ENCODE measurements at places on chromosomes 3 and 15. TPM values are rescaled to one million over a fixed set of nuclear protein-coding genes. Genes with fewer than 3 reads are reported as not detected.

- DNase-seq: no peak
Observed at GRCh38 chr3:16873872-16874271, 10.9 kb upstream of the PLCL2 start.

DNA sequence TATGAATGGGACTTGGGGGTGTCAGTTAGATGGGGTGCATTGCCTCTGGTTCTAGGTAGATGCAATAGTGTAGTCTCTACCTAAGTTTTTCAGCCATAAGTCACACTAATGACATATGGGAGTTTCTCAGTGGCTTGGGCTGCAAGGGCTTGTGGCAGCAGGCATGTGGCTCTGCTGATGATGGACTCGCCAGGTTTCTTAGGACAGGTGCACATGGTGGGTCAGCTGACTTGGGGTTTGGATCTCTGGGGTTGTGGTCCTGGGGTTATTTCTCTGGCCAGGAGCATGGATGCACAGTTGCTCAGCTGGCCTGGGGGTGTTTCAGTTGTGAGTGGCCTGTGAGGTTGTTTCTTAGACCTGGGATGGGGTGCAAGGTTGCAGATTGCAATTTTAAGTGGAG is 120.0 kb upstream of the DCBLD2 start:
- DNase-seq: no peak

- no peak for DNase-seq
Observed at GRCh38 chr3:162760789-162761188, 1264.2 kb downstream of the OTOL1 start.

- no peak for DNase-seq
Observed at GRCh38 chr15:74428970-74429780, 4.6 kb downstream of the SEMA7A start.

- DNase-seq: no peak
Observed at GRCh38 chr15:62821384-62822131, 221.0 kb upstream of the TPM1 start.

GRCh38 chr3:12586403-12586802 is 29.5 kb downstream of the MKRN2 start:
- no peak for DNase-seq

DNA sequence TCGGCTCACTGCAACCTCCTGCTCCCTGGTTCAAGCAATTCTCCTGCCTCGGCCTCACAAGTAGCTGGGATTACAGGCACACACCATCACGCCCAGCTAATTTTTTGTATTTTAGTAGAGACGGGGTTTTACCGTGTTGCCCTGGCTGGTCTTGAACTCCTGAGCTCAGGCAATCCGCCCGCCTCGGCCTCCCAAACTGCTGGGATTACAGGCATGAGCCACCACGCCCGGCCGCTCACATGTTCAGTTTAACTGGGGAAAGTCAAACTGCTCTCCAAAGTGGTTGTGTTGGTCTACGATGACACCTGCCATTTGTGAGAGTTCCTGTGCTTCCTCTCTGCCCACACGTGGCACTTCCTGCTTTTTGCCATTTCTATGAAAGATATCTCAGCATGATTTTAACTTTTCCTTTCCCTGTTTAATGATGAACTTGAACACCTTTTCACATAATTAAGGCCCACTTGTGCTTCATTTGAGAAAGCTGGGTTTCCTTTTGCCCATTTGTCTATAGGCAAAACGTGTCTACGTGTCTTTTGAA is 877 bp upstream of the GP5 start:
- DNase-seq: no peak

DNA sequence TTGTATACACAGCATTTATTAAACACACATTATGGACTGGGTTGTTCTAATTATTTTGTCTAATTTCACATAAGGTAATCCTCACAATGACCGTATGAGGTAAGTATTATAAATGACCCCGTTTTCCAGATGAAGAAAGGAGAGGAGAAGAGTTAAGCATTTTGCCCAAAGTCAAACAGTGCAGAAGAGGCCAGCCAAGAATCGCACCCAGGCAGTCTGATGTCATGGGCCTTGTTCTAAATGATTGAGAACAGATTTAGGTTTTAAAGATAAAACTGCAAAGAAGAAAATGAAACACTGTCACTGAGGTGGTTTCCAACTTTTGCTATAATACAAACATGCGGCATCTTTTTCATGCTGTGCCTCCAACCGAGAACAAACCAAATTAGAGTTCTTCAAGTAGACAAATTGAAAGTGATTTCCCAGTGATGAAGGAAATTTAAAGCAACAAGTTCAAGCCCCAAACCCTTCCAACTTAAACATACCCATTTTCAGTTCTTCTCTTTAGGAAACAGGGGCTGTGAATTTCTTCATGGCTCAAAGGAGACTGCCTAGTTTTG is 155.3 kb downstream of the THRB start:
- no peak for DNase-seq

DNA sequence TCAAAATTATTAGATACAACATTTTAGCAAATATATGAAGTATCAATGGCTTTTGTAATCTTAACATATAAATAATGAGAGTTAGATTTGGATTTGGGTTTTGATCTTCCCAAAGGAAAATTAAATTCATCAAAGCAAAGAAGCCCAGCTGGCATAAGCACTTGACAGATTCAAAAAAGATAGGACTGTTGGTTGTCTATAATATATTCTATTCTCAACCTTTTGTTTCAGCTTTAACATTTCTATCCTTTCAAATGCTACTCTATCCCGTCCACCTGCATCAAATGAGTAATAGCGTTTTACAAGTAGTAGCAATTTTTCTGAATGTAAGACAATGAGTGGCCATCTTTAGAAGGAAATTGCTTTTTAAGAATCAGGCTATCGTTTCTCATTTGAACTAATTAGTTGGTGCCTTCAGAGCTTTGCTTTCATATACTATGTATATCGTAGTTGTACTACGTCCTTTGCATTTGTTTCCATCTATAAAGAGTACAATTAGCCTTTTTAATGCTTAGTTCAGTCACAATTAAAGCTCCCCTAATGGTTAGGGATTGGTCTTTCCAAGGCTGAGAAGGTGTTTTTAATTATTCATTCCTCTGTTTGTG is 278.0 kb downstream of the UBE2E2 start:
- DNase-seq: no peak

DNA sequence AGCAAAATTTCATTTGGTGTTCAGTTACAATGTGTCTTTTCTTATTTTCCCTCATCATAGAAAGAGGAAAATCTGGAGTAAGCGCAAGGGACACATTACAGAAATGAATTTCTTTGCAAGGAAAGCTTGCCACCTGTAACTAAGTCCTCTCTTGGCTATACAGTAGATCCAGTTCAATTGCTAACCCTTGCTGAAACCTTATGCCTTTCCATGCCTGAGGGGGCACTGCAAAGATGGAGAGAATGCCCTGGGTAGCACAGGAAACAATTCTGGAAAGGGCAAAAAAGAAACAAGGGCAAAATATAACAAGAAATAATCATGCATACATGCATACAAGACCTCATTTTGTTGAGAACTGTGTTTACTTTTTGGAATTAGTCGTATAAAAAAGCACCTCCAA is 4.3 kb downstream of the CADM2 start:
- no peak for DNase-seq

DNA sequence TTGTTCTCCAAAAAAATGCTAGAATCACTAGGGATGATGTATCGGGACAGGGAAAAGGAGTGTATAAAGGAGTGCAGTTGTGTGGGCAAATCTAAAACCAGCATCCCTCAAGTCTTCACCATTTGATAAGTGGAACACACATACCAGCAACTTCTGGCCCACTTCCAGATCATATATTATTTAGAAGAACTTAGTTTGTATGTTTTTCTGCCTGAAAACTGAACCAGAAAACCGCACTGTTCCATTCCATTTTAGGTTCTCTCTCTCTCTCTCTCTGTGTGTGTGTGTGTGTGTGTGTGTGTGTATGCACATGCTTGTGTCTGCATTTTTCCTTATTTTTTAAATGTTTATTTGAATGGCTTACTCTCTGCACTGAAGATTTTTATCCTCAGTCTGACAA is 93.5 kb downstream of the SERPINI1 start:
- DNase-seq: no peak

DNA sequence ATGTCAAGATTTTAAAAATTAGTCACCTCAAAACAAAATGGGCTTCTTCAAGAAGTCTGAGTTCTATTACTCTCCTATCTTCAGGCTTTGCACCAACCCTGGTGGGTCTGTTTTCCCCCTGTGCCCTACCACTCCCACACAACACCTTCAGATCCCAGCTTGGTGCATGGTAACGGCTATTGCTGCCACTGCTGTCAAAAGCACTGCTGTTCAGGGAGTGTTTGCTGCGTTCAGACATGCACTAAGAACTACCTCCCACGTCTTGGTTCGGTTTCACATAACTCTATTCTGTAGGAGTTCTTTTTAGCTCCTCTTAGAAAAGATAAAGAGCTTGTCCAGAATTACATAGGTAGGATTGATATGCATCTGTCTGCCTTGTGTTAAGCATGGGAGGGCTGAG is 799.2 kb downstream of the NR2F2 start:
- DNase-seq: no peak

DNA sequence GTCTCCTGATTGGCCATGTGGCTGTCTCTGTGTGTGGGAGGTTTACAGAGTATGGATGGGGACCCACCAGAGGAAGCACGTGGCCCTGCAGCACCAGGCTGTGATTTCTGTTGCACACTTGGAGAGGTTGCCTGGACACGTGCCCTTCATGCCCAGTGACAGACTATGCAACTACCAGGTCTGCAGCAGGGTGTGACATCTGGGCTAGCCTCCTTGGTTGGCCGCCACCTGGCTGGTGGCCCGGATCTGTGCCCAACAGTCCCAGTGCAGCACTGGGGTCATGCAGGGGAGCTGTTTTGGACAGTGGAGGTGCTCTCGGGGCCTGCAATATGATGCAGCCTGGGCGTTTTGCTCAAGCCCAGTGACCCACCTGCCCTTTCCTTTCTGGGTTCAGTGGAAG is 212.5 kb downstream of the UBE3A start:
- no peak for DNase-seq

- no peak for DNase-seq
Observed at GRCh38 chr3:101941318-101942040, 92.2 kb downstream of the NFKBIZ start.

DNA sequence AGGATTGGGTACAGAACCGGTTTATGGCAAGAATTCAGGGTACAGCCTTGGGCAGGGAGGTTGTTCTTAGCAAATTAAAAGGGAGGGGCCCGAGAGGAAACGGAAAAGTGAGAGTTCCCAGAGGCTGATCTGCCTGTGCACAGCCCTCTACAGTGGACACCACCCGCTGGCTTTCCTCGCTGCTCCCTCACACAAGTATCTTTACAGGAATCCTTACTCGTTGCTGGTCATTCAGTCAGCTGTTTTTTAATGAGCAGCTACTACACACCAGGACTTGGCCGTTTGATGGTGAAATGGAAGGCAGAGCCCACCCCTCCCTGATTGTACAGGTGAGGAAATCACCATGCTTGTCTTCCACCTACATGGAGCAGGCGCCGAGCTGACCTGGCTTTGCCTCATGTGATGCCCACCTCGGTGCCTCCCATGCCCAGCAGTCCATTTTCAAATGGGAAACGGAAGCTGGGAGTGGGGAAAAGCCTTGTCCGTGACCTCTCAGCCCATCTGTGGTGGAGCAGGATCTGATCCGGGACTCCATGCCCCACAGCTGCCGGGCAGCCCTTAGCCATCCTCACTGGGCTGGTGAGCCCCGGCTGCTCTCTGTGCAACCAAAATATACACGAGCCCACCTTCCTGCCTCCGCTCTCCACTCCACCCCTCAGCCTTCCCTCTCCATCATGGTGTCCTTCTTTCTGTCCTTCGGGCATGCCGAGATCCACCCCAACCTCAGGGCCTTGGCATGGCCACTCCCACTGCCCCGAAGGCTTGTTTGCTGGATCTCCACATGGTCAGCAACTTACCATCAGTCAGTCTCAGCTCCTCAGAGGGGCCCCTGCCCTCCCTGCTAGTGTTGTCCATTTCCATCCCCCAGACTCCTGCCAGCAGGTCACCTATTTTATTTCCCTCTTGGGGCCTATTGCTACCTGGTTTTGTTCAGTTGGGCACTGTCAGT is 33.3 kb upstream of the FGD5 start:
- DNase-seq: peak; percentile 47

- DNase-seq: no peak
Observed at GRCh38 chr3:174376346-174376745, 482.8 kb upstream of the NAALADL2 start.

DTWD1 gene
- 15.7 TPM for polyA plus RNA-seq

SCN11A gene
- polyA plus RNA-seq: 0.17 TPM

BTLA gene
- not detected for polyA plus RNA-seq

PAK6 gene
- 8.1 TPM for polyA plus RNA-seq

C3orf52 gene
- 3.8 TPM for polyA plus RNA-seq

SORD gene
- 83.0 TPM for polyA plus RNA-seq

CD200 gene
- 8.5 TPM for polyA plus RNA-seq

DLL4 gene
- 5.8 TPM for polyA plus RNA-seq

MST1 gene
- 152 TPM for polyA plus RNA-seq

TPRG1 gene
- 0.37 TPM for polyA plus RNA-seq

LRRC49 gene
- 13.2 TPM for polyA plus RNA-seq

All from kidney (tissue), 22 donors.